ENCODE measurements at places on chromosomes 16 and 17.

GRCh38 chr17:28705074-28705659 is 6.5 kb downstream of the PROCA1 start:
- DNase-seq = no peak

GRCh38 chr17:72423286-72423589 is 302.4 kb downstream of the SOX9 start:
- DNase-seq = no peak

DNA sequence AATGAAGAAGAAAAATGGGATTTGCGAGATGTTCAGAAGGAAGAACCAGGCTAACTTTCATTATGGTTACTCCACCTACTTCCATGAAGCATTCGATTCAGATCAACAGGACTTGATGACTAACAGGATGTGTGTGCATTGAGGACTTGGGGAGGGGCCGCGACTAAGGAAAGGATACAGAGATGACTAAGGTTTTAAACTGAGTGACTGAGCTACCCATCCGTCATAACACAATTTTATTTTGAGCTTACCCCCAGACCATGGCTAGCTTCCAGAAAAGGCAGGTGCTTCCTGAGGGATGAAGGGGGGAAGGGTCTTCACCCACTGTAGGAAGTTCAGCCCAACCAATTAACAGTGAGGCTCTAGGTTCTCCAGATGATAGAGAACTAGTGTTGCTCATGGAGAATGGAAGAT is 2.5 kb upstream of the CDYL2 start:
- no peak for DNase-seq

- DNase-seq = no peak
Measured at GRCh38 chr16:56532714-56533113, 12.9 kb upstream of the BBS2 start.

- no peak for DNase-seq
Measured at GRCh38 chr17:78547035-78547434, 30.2 kb downstream of the DNAH17 start.

- no peak for DNase-seq
Measured at GRCh38 chr17:79793924-79794304, 3.0 kb downstream of the CBX8 start.

GRCh38 chr16:85202631-85203461 is 90.6 kb upstream of the CIBAR2 start:
- DNase-seq = no peak

DNA sequence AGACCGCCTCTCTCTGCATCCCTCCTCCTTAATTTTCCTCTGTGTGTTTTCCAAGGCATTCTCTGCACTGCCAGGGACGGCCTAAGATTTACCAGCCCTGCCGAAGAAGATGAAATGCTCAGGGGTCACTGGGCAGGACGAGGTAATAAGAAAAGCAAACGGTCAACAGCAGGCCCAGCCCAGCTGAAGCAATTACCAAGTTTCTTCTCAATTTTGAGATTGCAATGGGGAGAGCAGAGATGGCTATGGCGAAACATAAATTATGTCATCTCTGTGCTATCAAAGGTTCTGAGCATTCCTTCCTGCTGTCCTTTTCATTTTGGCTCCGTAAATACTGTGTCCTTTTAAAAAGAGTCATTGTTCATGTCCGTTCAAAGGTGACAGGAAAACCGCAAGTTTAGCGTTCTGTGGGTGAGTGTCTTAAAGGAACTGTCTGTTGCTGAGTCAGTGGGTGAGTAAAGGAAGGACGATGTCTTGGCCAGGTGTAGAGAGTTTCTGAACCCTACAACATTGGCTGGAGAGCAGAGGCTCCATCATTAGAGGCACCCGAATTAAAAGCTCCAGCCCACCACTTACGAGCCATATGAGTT is 753.9 kb upstream of the EEF2KMT start:
- no peak for DNase-seq

DNA sequence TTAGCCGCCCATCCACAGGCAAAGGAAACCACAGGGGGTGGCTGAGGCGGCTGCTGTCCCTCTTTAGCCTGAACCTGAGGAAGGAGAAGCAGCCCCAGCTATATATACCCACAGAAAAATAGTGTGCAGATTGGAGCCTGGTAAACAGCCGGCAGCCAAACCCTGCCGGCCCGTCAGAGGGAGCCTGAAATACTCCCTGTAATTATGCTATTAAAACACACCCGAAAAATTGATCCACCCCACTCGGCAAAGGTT is 6.8 kb downstream of the PIEZO1 start:
- no peak for DNase-seq
